Naive thymus-derived CD8-positive, alpha-beta T cell (primary cell): ENCODE measurements at places on chromosomes 5 and 9. TPM values are rescaled to one million over a fixed set of nuclear protein-coding genes. Genes with fewer than 3 reads are reported as not detected.

F2RL1 gene
- total RNA-seq: 4.2 TPM

CDKN2A gene
- 0.60 TPM for total RNA-seq

SOHLH1 gene
- total RNA-seq: not detected

ALDH1A1 gene
- total RNA-seq: 0.30 TPM

FGD3 gene
- 329 TPM for total RNA-seq
